ENCODE measurements at places on chromosomes 4 and X.
A peak's percentile ranks its signal among the peaks of the same experiment; 100 is the strongest.

DNA sequence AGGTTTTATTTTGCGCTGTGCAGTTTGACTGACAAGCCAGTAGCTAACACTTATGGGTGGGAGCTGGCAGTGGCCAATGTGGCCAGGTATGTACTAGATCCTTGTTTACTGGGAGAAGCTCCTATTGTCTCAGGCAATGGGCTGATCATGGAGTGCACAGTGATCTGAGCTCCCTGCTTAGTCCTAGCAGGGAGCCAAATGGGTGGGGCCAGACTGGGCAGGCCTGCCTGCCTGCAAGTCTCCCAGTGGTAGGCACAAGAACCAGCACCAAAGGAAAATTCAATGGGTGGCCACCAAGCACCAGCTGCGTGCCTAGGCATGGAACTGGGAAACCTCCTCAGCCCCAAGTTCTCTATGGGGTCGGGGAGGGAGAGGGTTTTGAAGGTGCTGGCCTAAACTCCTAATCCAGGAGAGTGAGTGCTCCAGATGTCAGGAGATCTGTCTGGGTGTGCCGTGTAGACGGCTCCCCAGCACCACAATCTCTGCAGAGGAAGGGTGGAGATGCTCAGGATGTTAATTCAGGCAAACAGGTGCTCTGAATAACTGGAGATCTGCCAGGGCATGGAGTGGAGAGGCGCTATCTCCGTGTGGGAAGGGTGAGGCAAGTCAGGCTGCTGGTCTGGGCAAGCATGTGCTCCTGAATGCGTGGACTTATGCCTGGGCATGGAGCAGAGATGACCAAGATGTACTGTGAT is 48.2 kb downstream of the SPCS3 start:
- DNase-seq = no peak

DNA sequence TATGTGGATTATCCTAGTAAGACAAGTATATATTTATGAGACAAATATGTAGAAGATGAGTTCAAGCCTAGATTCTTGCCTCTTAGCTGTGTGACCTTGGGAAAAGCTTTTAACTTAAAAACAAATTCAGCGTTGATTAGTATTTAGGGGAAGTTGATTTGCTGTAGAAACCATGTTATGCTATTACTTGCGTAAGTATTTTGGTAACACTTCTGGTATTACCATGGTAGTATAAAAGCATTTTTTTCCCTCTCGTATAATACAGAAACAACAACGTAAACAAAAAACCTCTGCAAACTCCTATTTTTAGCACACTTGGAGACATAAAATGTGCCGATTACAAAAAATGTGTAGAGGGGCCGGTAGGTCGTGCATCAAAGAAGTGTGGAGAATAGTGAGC is 33.2 kb downstream of the STAG2 start:
- no peak for DNase-seq

- DNase-seq = no peak
These were observed 148.8 kb upstream of the PCDH18 start for GRCh38 chr4:137681081-137681480.

- DNase-seq = no peak
These were observed 88.5 kb downstream of the HADH start for GRCh38 chr4:108078024-108078733.

DNA sequence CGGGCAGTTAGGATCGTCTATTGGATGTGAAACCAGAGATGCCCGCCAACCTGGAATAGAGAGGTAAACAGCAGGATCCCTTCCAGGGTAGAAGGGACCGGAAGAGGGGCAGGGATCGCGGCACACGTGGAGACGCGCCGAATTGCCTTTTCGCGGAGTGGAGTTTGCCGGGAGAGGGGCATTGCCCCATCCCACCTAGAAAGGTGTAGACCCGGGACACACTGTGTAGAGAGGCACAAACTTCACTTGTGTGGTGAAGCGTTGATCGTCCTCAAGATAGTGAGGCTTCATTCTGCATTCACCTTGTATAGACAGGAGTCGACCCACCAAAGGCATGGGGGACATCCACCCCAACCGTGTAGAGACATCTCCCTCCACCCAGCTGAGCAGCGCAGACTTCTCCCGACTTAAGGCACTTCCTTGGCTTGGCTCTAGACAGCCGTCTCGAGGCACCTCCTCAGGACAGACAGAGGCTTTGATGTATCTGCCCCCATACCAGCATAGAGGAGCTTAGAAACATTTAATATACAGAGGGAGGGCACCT is 410 bp downstream of the GNL3L start:
- DNase-seq = no peak

- DNase-seq = peak; percentile 2
These were observed 68.4 kb downstream of the MID2 start for GRCh38 chrX:107894038-107894437.

DNA sequence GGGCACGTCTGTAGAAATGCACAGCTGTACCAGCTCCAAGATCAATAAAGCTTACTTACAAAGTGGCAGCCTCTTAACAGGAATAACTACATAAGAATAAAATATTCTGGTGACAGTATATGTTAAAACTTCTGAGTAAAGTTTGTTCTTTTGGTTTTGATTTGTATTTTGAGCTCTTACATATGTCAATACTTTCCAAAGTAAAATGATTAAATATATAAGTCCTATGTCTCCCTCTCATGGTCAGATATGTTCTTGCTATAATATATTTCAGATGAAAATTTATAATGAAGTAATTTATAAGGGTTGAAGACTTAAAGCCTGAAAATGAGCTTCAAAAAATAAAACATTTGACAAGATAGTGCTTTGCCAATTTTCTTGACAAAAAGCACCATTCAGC is 254.4 kb downstream of the NPFFR2 start:
- peak; percentile 5 for DNase-seq

- no peak for DNase-seq
These were observed 14.7 kb downstream of the LARP7 start for GRCh38 chr4:112651641-112652040.

- DNase-seq = no peak
These were observed 881.8 kb upstream of the PCDH10 start for GRCh38 chr4:132267321-132267720.

GRCh38 chrX:149982310-149982709 is 44.0 kb upstream of the EOLA2 start:
- peak; percentile 22 for DNase-seq

GRCh38 chrX:8067754-8068462 is 103.2 kb downstream of the VCX2 start:
- peak; percentile 51 for DNase-seq

DNA sequence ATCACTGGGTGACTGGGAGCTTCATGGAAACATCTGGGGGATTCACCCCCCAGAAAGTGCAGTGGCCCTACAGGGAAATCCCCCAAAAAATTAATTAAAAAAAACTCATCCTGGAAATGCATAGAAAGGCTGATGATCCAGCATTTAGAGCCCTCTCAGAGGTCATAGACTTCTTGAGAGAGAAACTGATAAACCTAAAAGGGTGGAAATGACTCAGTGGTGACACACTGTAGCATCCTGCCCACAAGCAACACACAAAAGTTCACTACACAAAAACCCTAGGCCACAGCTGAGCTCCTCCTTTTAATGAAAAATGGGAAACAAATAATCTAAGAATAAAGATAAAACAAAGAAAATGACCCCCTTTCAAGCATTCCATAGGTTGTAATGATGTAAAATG is 911.5 kb downstream of the GLUD2 start:
- no peak for DNase-seq

Measured in fibroblast of skin of left quadriceps (primary cell).